ENCODE measurements at places on chromosomes 6 and 20.

DNA sequence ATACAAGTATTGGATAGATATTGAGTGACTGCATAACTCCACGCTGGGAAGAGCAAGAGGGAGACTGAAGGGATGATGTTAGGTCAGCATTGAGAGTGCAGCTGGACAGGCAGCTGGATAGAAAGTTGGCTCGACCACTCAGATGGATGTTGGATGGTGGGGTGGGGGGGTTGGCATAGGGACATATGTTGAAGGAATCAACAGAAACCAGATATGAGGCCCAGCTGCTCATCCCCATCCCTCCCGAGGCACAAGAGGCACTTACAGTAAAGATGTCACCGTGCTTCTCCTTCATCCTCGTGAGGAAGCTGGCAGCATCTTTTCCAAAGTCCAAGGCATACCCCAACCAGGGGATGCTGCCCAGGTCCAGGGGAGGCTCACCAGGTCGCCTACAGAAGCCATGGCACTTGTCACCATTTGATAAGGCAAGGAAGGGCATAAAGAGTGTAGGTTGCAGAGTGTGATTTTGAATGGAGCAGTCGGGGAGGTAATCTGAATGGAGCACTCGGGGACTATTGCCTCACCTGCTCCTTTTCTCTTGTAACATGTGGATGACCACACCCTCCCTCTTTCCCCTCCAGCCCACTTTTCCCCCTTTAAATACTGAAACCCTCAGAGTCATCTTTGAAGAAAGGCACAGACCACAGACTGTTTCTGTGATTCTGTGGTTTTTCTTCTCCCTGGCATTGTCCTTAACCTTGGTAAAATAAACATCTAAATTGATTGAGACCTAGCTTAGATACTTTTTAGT, 18.0 kb downstream of the PTGIS start:
- no peak overlapping the region for H3K27ac ChIP-seq
- no peaks in the 10 kb centered on the region for H3K4me1 ChIP-seq
- no peaks in the 10 kb centered on the region for H3K27me3 ChIP-seq
- no peak for DNase-seq

DNA sequence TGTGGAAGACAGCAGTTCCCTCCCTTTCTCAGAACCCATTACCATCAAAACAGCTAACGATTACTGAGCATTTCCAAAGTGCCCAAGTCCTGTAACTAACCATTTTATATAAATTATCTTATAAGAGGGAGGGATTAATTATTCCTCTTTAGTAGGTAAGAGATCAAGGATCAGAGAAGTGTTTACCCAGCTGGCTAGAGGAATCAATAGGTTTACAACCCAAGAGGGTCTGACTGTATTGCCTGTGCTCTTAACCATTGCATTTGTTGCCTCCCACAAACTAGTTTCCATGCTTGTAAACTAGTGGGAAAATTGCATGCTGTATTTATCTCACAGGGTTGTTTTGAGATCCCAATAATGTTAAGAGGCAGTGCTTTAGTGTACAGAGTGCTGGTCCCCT, 3.7 kb upstream of the DBNDD2 start:
- H3K4me3 ChIP-seq: no peak overlapping the region
- peaks cover 5% of the 10 kb centered on the region for H3K36me3 ChIP-seq
- no peak for DNase-seq
- no peaks in the 10 kb centered on the region for H3K27me3 ChIP-seq
- H3K4me1 ChIP-seq: peaks cover 30% of the 10 kb centered on the region
- H3K27ac ChIP-seq: no peak overlapping the region

DNA sequence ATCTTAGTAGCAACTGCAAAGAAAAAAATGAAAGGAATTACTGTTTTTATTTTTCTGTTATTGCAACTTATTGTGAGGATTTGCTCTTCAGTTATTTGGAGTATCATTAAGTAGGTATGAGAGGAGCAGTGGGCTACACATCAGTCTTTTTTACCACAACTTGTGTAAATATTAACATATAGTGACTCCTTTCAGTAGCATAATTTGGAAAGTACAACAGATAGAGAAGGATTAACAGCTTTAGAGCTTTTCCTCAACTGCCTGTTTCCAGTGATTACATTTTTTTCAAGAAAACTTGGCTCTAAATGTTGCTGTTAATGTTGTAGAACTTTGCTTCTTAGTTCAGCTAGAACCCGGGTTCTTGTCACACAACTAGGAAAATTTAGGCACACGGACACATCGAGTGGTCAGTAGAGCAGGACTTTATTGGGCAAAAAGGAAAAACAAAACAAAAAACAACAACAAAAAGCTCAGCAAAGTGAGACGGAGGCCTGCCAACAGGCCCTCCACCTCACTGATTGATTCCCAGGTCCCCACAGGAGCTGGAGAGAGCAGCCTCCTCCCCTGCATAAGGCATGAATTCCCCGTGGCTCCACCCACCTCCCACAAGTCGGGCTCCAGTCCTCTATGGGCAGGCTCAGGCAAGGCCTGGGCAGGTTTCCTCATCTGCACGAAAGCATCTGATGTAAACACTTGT, 75.1 kb downstream of the ADGRG6 start:
- H3K4me1 ChIP-seq: peaks cover 3% of the 10 kb centered on the region
- no peak overlapping the region for H3K4me3 ChIP-seq
- no peak overlapping the region for H3K27ac ChIP-seq

DNA sequence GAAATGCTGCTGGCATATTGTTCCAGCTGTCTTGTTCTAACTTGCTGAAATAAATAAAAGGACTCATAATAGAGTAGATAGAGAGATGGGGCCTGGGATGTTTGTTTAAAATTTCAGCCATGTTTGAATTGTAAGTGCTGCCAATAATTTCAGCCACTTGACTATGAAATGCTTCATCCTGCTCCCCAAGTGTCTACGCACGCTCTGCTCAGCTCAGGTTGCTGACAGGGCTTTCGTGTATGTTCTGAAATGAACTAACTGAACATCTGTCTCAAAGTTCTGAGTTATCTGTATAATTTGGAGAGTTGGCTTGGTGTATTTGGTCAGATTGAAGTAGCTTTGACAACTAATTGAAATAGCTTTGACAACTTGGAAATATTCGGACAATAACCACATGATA, 387.8 kb downstream of the BMP2 start:
- H3K4me3 ChIP-seq: no peak overlapping the region
- no peak overlapping the region for H3K27ac ChIP-seq
- H3K4me1 ChIP-seq: no peaks in the 10 kb centered on the region
- no peaks in the 10 kb centered on the region for H3K27me3 ChIP-seq
- no peaks in the 10 kb centered on the region for H3K36me3 ChIP-seq

- H3K4me1 ChIP-seq: peaks cover 57% of the 10 kb centered on the region
- no peaks in the 10 kb centered on the region for H3K27me3 ChIP-seq
- no peaks in the 10 kb centered on the region for H3K36me3 ChIP-seq
- no peak for DNase-seq
- peak overlapping the region; percentile 6 for H3K27ac ChIP-seq
- H3K4me3 ChIP-seq: no peak overlapping the region
These were observed 20.6 kb downstream of the JARID2 start for GRCh38 chr6:15266423-15266996.

- H3K36me3 ChIP-seq: no peaks in the 10 kb centered on the region
- no peak overlapping the region for H3K4me3 ChIP-seq
- no peak overlapping the region for H3K27ac ChIP-seq
- H3K27me3 ChIP-seq: no peaks in the 10 kb centered on the region
- H3K4me1 ChIP-seq: no peaks in the 10 kb centered on the region
- peak; percentile 26 for DNase-seq
These were observed 346.3 kb downstream of the BMP2 start for GRCh38 chr20:7113577-7114466.

- H3K27me3 ChIP-seq: no peaks in the 10 kb centered on the region
- no peak overlapping the region for H3K27ac ChIP-seq
- DNase-seq: no peak
- H3K4me1 ChIP-seq: no peaks in the 10 kb centered on the region
These were observed 146.5 kb upstream of the FERMT1 start for GRCh38 chr20:6269168-6269873.
